ENCODE measurements at places on chromosomes 2 and 18. TPM values are rescaled to one million over a fixed set of nuclear protein-coding genes. Genes with fewer than 3 reads are reported as not detected.

Gene IMPA2
- 3.7 TPM for total RNA-seq

Gene AQP12B
- total RNA-seq = not detected

Gene ALLC
- total RNA-seq = not detected

Gene POTEJ
- not detected for total RNA-seq

Gene NMUR1
- under 0.01 TPM for total RNA-seq

Gene IL1F10
- not detected for total RNA-seq

Gene PSMA8
- not detected for total RNA-seq

Gene MDH1
- total RNA-seq = 141 TPM

Gene TMEM178A
- total RNA-seq = 23.4 TPM

Gene C2orf78
- not detected for total RNA-seq

Gene CPS1
- 2.0 TPM for total RNA-seq

Gene GPR39
- total RNA-seq = 1.7 TPM

Gene ABCG8
- total RNA-seq = 0.74 TPM

Gene CD28
- total RNA-seq = 0.25 TPM

Gene ACMSD
- not detected for total RNA-seq

All from temporal lobe (tissue), 4 donors.